Activated naive CD8-positive, alpha-beta T cell treated with anti-CD3 and anti-CD28 coated beads, Interleukin-2, amount 50 U/mL, for 16 hours (primary cell): ENCODE measurements at places on chromosomes 2 and 18.

DNA sequence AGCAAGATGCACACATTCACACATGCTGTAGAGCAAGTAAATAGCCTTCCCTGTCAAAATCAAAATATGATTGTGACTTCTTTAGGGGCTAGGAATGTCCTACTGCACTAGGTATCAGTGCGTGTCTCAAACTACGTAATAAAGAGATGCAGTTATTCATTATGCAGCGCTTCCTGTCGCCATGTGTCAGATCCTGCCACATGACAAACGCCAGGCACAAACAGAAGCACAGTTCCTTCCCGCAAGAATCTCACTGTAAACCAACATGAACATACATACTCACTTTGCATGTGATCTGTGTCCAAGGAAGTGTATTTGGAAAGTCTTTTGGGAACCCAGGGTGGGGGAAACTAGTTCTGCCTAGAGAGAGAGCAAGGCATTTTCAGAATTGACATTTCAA is 599.9 kb downstream of the RNF144A start:
- no peak for DNase-seq

DNA sequence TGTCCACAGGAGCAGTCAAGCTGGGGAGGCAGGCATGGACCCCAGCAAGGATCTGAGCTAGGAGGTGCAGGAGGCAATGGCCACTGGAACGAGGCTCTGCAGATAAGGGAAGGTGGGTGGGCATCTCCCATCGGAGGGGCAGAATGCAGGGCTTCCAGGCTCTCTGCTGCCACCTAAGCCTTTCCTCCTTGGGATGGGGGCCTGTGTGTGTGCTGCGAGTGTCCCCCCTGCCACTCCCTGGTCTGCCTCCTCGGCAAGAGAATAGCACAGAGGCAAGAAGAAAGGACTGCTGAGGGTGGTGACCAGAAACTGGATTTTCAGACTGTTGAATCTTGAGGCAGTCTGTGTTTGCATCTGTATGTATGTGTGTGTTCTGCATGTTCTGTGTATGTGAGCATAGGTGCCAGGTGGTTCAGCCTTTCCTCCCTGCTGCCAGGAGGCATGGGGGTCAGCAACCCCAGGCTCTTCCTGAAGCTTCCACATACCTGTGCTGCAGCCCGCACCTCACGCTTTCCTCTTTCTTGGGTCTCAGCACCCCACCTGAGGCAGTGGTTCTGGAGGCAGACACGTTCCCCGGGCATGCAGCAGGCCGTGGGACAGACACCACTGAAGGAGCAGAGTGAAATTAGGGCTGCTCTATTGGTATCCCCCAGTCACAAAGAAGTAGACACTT is 86.7 kb downstream of the EPAS1 start:
- no peak for DNase-seq

DNA sequence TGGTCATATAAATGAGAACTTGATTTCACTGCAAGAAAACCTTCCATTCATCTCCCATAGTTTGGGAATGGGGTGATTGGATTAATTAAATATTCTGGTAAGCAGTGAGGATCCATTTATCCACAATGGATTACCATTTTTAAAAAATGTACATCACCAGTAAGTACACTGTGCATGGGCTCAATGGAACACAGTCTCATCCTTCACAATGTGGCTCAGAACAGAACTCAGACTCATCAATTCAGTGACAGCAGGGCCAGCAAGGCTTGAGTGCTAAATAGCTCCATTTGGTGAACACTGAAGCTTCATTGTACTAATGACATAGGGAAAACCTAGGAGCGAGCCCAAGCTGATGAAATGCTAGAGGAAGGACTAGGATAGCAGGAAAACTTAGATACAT is 223.8 kb downstream of the CMPK2 start:
- no peak for DNase-seq

GRCh38 chr2:208153156-208153555 is 7.2 kb upstream of the CRYGB start:
- DNase-seq: no peak

GRCh38 chr18:31045599-31045998 is 3.1 kb upstream of the DSC3 start:
- no peak for DNase-seq
